ENCODE measurements at places on chromosomes 16 and 17.

GRCh38 chr17:17076066-17076465 is 33.8 kb downstream of the MPRIP start:
- no peak for DNase-seq

- DNase-seq = no peak
These were observed 45.0 kb downstream of the B9D1 start for GRCh38 chr17:19317359-19318095.

DNA sequence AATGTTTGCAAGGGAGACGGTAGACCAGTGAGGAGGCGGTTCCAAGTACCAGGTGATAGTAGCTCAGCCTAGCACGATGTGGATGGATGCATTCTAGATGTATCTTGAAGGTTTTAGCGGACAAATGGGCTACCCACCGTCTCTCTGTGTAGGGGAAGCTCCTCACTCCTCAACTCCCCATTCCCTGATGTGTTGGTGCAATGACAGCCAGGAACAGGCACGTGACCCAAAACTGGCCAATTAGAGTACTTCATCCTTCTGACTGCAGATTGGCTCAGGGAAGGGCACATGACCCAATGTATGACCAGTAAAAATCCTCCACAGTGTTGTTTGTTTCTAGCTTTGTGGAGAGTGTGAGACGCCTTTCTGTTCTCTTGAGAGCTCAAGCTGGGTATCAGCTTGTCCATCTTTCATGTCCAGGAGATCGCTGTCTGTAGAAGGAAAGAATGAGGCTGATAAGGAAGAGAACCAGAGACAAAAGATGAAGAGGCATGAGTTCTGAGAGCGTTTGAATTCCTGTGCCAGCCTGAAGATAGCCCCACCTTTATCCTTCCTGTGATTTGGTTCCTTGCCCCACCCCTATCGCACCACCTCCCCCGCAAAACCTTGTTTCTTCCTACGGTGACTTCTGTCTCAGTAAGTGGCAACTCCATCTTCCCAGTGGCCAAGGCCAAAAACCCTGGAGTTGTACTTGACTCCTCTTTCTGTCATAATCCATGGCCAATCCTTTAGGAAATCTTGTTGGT is 2.3 kb upstream of the BORCS6 start:
- DNase-seq = no peak

DNA sequence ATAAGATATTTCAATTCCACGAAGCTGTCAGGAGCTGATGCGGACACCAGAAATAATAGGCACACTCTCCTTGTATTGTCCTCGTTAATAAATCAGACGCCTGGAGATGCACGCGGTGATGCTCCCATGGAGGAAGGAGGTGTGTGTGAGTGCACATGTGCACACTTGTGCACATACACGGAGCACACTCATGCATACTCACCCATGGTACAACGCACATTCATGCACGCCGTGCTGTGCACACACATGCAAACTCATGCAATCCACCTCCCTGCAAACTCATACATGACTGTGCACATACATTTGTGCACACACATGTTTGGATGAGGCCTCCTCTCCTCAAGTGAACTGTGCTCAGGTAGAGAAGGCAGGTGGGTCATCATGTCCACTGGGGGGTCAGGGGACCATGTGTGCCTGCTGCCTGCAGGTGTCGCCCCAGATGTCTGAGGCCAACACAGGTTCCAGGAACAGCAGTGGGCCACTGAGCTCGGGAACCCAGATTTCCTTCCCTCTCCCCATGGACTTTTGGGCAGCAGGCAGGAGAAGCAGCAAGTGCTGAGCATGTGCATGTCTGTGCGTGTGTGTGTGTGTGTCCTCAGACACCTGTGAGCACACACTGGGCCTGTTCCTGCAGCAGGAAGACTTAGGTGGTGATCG is 165.3 kb downstream of the SDK2 start:
- DNase-seq = no peak

DNA sequence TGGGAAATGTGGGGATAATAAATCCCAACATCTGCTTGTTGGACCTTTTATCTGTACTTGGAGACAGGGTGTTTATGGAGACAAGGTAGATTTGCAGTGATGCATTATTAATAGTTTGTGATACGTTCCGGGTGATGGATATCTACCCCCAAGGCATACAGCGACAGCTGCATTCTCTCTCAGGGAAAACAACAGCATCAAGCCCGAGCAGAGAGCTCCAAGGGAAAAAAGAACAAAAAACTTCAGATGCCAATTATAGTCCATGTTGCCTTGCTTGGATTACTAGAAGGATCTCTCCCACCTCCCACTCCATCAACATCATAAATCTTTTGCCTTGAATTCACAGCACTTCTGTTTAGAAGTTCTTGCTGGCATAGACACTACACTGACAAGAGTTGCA is 187.5 kb upstream of the CDH11 start:
- DNase-seq = no peak

- DNase-seq = no peak
These were observed 9.9 kb upstream of the GUCY2D start for GRCh38 chr17:7992516-7992915.

GRCh38 chr17:63937920-63938319 is 5.8 kb upstream of the CD79B start:
- no peak for DNase-seq

DNA sequence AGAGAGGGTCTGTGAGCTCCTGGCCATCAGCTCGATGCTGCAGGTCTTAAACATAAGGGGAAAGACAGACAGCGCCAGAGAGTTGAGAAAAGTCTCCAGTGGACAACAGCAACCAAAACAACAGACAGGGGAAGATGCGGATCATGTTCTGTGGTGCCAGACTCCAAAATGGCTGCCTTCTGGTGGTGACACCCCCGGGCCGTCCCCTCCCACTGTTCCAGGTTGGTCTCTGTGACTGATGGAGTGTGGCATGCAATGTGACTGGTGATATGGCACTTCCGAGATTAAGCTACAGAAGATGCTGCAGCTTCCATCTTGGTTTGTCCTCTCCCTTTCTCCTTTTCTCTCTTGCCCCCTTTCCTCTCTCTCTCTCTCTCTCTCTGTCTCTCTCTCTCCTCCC is 40.4 kb upstream of the RBFOX3 start:
- no peak for DNase-seq

DNA sequence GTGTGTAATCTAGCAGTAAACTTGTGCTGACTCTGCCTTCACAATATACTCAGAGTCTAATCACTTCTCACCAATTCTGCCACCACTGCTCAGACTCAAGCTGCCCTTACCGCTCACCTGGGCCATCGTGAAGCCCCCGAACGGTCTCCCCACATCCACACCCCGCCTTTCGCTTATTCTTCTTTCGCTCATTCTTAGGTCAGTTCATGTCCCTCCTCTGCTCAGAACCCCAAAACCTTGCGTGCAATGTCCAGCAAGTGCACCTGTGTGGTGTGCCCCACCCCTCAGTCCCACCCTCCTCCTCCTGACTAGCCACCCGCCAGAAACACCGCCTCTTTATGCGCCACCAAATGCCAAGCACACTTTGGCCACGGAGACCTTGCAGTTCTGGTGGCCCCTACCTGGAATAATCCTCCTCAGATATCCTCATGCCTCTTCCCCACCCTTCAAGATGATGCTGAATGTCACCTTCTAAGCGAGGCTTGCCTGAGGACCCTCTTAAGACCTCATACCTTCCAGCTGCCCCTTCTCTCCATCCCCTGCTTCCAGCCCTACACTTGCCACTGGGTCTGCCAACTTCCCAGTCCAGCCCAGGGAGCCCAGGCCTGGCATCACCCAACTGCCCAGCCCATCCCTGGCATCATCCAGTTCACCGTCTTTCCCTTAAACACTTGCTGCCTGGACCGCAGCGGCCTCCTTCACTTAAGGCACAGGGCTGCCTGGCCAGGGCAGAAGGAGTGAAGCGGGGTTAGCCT is 34.3 kb upstream of the RBFOX3 start:
- DNase-seq = no peak

GRCh38 chr16:23934610-23935236 is 98.9 kb downstream of the PRKCB start:
- DNase-seq = no peak

DNA sequence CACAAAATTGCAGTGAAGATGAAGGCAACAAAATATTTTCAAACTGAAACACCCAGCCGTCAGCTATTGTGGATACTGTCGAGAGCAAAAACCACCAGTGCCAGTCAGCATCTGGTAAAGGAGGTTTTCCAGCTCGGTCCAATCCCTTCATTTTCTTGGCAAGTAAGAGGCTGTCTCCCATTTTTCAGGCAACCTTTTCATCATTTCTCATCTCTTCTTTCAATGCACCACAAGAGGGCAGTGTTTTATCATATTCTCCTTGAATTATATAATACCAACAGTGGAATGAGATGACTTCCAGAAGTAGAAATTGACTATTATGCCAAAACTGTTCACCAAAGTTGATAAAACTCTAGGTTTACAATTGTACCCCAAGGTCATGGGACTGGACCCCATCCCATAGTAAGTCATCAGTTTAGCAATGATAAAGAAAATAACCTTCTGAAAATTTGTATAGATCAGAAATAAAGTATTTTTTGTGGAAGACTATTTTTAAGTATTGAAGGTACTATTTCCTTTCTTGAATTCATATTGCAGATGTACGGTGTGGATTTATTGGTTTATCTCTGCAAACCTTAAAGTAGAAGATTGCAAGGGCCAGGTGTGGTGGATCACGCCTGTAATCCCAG is 16.8 kb downstream of the NQO1 start:
- DNase-seq = no peak

DNA sequence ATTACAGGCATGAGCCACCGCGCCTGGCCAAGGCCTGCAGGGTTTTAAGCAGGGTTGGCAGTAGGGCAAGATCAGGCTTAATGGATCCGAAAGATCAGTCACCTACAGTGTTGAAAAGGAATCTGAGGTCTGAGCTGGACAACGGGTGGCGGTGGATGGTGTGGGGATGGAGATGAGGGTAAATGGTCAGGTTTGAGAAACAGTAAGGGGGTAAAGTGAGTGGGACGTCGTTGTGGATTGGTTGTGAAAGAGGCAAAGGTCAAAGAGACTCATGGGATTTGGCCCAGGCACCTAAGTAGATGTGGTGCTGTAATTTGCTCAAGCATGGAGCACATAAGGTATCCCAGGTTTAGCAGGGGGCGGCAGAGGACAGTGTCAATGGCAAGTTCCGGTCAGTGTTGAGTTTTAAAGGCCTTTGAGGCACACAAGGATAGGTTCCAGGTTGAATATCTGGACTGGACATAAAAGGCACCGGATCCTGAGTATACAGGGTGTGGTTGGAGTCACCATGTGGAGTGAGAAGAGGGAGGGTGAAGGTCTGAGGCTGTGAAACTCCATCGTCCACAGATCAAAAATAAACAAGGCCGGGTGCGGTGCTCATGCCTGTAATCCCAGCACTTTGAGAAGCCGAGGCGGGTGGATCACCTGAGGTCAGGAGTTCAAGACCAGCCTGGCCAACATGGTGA is 1.1 kb upstream of the SLC16A5 start:
- no peak for DNase-seq

GRCh38 chr16:10661737-10662136 is 33.0 kb downstream of the TEKT5 start:
- DNase-seq = no peak

DNA sequence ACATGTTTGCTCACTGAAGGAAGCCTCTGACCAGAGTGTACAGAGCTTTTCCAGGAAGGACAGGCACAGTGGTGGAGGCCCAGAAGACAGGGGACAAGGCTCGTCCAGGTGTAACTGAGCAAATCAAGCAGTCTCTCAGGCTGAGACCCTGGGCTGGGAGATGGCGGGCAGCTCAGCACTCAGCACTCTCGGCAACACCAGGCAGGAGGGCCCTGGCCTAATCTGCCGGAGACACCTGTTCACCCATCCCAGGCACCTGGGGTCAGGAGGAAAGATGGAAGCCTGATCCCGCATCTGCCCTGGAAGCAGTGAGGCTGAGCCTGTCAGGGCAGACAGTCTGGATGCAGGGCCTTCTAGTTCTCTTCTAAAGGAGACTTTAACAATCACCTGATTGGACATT is 4.8 kb downstream of the RASL10B start:
- no peak for DNase-seq

DNA sequence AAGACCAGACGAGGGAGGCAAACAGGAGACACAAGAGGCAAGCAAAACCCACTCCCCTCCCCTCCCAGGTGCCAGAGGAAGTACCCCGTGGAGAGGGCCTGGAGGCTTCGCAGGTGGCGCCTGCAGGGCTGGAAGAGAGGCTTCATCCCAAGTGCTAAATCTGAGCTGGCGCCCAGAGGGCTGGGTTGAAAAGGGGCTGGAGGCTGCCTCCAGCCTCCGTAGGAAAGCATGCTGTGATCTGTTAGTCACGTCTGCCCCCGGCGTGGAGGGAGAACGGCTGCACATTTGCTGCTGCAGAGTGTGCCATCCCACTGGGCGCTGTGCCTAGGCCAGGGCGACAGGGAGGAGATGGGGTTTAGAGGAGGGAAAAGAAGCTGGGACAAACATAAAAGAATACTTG is 16.9 kb downstream of the RPH3AL start:
- DNase-seq = no peak

DNA sequence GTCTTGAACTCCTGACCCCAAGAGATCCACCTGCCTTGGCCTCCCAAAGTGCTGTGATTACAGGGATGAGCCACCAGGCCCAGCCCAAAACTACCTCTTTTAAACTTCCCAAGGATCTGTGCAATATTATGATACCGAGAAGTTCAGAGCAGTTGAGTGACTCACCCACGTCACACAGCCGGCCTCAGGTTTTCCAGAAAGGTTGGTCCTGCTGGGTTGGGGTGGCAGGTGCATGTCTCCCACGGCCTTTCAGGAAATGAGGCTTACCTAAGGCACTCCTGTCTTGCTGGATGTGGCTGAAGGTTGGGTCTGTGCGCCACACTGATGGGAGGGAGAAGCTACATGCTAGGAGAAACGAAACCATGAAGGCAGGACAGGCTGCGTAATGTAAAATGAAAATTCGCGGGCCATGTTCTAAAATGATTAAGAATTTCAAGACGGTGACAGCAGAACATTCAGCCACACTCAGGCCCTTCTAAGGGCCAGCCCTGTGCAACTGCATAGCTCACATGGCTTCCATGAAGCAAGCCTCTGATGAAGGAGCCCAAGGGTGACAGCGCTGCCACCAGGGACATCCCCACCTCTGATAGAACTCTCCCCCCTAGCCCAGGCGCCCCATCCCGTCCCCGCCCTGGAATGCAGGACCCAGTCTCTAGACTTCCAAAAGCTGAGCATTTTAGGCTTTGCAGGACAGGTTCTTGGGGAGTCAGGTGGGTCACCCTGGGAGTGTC is 6.6 kb upstream of the GLIS2 start:
- no peak for DNase-seq

- DNase-seq = no peak
These were observed 7.3 kb downstream of the TEX2 start for GRCh38 chr17:64255764-64256163.

- no peak for DNase-seq
These were observed 173.0 kb downstream of the PHKB start for GRCh38 chr16:47634126-47634525.

DNA sequence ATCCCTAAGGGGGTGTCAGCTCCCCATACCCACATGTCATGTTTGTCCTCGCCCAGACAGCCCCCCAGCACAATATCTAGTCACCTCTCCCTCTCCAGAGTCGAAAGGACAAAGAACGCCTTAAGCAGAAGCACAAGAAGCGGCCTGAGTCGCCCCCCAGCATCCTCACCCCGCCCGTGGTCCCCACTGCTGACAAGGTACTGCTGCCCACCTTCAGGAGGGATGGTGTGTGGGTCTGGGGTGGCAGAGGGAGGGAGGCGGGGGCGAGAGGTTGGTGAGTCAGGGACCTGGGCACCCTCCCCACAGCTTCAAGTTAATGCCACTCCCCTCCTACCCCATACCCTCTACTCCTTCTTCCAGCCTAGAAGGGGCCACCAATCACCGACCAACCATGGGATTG is 7.5 kb downstream of the MLLT6 start:
- DNase-seq = no peak

- peak; percentile 57 for DNase-seq
These were observed at the start of gene MOSMO for GRCh38 chr16:22007509-22008214. TSS of gene MOSMO (plus strand) at chr16:22008111. CDS start at chr16:22008302, 191 bp downstream.

GRCh38 chr16:69839240-69839688 is 77.1 kb downstream of the WWP2 start:
- DNase-seq = no peak

Data from activated T-cell treated with anti-CD3 and anti-CD28 coated beads for 4 hours (primary cell).